ENCODE measurements at places on chromosomes 7 and 10.

DNA sequence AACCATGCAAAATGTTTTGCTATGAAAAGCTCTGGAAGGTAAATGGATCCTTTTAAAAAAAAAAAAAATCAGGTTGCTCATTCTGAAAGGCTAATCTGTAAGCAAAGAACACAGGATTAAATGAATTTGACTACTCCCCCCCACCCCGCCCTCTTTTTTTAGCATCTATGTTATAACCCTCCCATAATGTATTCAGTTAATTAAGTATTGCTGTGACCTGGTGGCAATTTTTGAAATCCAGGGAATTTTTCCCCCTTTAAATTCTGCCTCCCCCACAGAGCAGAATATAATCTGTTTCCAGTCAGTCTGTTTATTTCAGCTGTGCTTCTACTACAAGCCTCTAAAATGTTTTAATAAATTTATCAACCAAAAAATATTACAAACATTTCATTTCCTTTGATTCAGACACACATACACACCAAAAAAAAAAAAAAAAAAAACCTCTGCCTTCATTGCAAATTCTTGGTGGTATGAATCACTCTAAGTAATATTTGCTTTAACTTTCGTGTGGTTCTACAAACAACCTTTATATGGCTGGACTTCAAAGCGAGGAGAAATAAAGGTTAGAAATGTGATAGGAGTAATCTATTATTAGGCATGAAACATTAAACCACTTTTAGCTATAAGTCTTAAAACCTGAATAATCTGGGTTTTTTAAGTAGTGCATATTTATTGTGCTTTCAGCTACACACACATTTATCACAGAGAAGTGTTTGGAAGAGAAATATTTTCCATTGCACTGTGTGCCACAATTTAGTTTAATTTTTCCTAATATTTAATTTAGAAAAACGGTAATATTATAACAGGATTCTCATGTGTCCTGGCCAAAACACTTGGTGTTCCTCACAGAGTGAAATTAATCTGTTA is 64.4 kb upstream of the ARID5B start:
- DNase-seq, result no peak

DNA sequence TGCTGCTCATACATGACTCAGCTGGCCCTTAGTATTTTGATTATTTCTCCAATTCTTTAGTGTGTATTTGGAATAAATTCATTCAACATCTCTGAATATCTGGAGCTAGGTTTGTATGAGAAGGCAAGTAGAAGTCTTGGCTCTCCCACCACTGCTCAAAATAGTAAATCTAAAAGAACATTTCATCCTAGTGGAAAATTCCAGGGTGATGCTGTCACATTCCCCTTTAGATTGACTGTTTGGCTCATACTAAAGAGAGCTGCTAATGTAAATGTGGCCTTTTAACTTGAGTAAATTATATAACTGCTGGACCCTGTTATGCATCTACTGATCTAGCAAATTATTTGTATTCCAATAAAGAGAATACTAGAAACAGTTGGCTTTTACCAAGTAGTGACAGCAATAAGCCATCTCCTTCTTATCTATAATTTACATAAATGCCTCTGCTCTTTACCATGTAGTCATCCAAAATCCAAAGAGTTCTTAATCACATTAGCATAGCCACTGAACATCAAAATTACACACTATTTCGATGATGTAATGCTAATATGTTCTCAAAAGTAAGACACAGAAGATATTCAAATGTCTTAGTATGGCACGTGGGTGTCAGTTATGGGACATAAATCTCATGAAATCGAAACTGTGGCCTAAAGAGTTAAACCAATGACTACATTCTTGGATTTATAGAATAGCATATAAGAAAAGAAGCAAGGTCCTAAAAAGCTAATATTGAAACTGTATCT is 86.9 kb upstream of the KCND2 start:
- DNase-seq, result no peak

- DNase-seq, result no peak
Measured at GRCh38 chr10:127737563-127738511, 852 bp downstream of the FOXI2 start.

DNA sequence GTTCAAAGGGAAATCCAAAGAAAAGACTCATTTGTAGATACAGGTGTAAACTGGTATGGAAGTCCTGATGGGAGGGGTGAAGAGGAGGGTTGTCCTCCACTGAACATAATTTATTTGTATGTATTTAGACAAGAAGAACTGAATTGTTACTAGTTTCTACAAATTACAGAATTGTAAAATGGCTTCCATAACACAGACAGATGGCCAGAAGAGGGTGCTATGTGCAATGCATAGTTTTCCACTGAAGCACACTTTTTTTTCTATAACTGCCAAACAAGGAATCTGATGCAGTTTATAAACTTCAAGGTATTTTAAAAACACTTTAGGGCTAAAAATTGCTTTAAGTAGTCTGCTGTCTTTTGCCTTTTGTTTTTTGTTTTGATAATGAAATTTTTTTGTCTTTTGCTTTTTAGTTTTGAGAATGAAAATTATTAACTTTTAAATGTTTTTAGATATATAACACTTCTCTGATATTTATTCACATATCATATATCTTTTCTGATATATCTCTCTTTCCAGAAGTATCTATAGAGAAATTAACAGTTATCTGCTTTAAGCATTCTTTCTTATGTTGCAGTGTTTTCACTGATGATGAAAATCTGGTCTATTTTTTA is 58.5 kb downstream of the PHYHIPL start:
- no peak for DNase-seq

- DNase-seq, result no peak
Measured at GRCh38 chr10:124570646-124571045, 109.0 kb downstream of the LHPP start.

- DNase-seq, result no peak
Measured at GRCh38 chr10:3526727-3527501, 258.1 kb downstream of the KLF6 start.

DNA sequence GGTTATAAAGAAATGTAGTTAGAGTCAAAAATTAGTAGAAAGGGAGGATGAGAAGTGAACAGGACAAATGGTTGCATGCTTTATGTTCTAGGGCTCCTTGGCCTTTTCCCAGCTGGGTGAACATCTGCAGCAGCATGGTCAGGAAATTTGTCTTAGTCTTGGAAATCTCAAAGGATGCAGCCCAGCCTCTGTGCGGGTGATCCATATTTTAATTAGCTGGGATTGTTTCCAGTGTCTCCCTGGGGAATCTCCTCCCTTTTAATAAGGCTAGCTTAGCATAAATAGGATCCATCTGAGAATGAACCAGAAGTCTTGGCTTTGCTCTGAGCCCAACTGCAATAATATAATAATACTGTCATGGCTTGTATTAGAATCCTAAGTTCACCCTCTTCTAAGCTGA is 198.3 kb downstream of the PRKG1 start:
- DNase-seq, result no peak

GRCh38 chr7:98719396-98719795 is 102.3 kb downstream of the NPTX2 start:
- no peak for DNase-seq
